ENCODE measurements at places on chromosomes 4 and X.

- DNase-seq, result no peak
Observed at GRCh38 chr4:169250796-169251195, 20.0 kb downstream of the SH3RF1 start.

- no peak for DNase-seq
Observed at GRCh38 chr4:108391701-108392455, 223.1 kb upstream of the LEF1 start.

GRCh38 chrX:100408713-100409609, 1.1 kb downstream of the PCDH19 start:
- DNase-seq, result no peak

GRCh38 chr4:40520533-40520932, 109.1 kb downstream of the RBM47 start:
- DNase-seq, result no peak

- peak; percentile 20 for DNase-seq
Observed at GRCh38 chr4:48341776-48342605, 662 bp downstream of the SLAIN2 start.

GRCh38 chrX:153780678-153781427, at the start of gene SRPK3:
TSS of gene SRPK3 (plus strand) at chrX:153781041. CDS start at chrX:153781087, 46 bp downstream.
- DNase-seq, result no peak

GRCh38 chr4:84901173-84901572, 65.3 kb downstream of the WDFY3 start:
- DNase-seq, result no peak

DNA sequence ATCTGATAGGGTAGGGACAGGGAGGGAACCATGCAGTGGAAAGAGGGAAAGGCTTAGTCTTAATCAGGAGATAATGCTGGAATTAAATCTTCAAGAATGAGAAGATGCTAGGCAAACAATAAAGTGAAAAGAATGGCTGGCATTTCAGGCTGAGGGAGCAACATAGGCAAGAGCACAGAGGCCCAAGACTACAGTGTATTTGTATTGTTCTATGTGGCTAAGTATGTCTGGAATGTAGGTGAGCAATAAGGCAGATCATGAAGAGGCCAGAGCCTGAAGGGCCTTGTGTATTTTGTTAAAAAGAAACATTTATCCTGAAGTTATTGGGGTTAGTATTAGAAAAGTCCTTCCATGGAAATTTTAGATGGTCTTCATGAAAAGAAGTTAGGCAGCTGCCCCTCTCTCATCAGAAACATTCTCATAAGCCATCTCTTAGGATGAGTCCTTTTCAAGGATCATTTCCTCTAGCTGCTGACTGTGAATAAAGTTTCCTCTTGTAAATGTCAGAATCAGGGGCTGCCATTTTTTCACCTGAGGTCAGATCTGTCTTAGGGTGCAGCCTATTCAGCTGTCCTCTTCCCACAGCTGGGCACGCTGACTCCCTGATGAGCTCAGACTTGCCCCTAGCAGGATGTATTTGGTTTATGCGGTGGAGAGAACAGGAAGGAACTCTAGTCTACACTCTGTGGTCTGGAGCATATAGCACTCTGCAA, 46.3 kb downstream of the ATP10D start:
- DNase-seq, result no peak

GRCh38 chrX:17046478-17047097, 100.1 kb downstream of the REPS2 start:
- DNase-seq, result no peak

GRCh38 chr4:184514121-184514988, 40.0 kb upstream of the IRF2 start:
- peak; percentile 5 for DNase-seq

DNA sequence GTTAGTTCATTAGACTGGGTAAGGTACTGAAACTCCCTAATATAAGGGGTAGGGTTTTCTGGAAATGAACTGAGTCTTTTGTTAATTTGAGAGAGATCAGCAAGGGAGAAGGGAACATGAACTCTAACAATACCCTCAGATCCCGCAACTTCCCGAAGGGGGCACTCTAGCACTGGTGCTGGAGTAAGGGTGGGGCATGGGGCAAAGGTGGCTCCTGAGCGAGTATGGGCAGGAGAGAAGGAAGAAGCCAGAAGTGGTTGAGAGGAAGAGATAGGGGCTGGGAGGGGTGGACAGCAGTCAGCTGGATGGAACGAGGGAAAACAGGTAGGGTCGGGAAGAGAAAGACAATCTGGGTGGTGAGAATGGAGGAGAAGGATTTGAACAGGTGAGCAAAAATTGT, 183.2 kb upstream of the MAGEE2 start:
- no peak for DNase-seq

- DNase-seq, result no peak
Observed at GRCh38 chr4:99058228-99058627, 30.4 kb downstream of the ADH5 start.

GRCh38 chrX:1261285-1261684, 7.3 kb upstream of the CSF2RA start:
- no peak for DNase-seq

- DNase-seq, result no peak
Observed at GRCh38 chrX:148049441-148049840, 68.3 kb downstream of the FMR1NB start.

- DNase-seq, result no peak
Observed at GRCh38 chr4:128951316-128951715, 141.8 kb downstream of the JADE1 start.

GRCh38 chr4:87151730-87152129, 68.7 kb downstream of the KLHL8 start:
- no peak for DNase-seq

- DNase-seq, result no peak
Observed at GRCh38 chrX:45184211-45184610, 16.5 kb downstream of the DIPK2B start.

DNA sequence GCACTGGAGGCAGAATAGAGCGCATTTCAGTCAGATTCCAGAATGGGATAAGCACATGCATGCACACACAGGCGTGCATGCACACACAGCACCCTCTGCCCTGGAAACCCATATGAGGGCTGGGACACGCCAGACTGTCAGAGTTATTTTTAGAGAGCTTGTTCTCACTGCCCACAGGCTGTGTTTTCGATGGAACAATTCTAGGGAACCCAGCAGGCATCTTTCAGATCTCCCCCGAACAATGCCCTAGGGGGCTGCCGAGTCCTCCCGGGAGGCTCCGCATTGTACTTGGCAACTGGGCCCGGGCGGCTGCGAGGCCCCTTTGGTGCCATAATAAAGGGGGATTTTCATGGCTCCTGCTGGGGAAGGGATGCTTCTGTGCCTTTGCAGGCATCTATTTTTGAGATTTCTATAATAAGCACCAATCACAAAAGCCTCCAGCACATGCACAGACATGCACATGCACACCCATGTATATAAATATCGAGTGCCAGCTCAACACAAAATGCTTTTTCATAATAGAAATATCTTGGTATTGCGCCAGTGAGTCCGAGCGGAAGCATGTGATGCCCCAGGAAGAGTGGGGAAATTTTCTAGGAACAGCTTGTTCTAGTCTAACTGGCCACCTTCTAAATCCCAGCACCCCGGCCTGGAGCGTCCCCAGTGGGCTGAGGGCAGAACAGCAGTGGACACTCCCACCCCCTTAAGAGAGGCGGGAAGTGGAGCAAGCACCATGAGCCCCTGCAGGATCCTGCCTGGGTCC, 88.5 kb downstream of the PHKA2 start:
- no peak for DNase-seq

GRCh38 chr4:148643851-148644250, 201.6 kb upstream of the NR3C2 start:
- DNase-seq, result no peak

DNA sequence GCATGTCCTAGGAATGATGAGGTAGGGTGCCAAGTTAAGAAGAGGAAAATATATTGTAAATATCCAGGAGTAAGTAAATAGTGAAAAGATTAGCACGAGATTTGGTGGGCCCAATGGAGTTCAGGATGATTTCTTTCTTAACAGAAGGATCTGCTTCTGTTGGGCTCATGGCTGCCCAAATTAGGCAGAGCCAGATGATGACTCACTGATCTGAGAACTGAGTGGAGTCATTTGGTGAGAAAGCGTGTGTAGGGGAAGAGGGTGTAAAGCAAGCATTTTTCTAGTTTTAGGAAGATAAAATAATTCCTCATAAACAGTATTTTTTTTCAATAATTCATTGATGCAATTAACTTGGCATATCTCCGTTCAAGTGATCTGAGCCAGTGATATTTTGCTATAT, 1.6 kb downstream of the TBX22 start:
- DNase-seq, result no peak

DNA sequence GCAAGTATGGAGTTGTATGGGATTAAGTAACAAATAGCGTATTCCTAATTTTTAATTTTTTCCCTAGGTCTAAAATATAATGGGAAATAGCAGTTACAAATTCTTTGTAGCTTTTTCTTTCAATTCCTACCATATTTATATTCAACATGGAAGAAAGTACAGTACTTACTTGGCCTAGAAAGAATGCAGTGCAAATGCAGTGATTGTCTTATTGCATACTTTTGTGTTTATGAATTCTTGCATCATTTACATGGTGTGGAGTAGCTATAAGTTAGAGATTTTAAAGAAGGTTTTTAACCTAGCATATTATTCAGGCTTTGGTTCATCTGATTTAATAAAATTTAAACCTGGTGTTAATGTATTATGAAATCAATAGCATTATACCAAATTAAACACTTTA, 263.3 kb downstream of the BMPR1B start:
- DNase-seq, result no peak

GRCh38 chr4:1602655-1603412, 81.3 kb downstream of the FAM53A start:
- DNase-seq, result no peak
